Thoracic aorta (tissue), 2 donors: ENCODE measurements at places on chromosomes 4 and X.

DNA sequence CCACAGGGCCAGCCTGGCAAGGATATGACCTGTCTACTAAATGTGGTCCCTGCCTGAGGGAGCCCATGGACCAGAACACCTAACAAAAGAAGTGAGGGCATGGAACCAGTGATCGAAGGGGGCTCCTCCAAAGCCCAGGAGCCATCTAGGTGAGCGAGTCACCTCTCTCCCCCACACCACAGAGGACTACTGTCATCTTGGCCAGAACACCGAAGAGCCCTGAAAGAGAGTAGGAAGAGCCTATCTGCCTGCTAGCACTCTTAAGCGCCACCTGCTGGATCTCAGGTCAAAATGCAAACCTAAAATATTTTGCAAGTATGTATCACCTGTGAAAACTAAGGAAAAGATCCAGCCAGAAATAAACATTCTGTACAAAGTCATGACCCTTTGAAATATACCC, 137.9 kb upstream of the ZXDB start:
- DNase-seq, result no peak

GRCh38 chr4:41644288-41644914, 104.1 kb downstream of the PHOX2B start:
- DNase-seq, result no peak

DNA sequence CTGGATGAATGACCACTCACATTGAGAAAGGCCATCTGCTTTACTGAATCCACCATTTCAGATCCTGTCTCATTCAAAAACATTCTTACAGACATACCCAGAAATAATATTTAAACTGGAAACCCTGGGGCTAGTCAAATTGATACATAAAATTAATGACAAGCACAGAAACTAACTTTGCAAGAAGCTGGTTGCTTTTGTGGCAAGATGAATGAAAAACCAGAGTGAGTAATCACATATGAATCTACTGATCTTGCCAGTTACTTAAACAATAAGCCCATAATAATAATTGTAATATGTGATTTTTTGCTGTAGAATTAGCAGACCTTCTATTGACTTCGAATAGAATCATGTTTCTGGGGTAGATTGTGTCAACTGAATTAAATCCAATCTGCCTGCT, 235.1 kb downstream of the PPARGC1A start:
- no peak for DNase-seq

GRCh38 chr4:135838889-135839288, 1637.3 kb upstream of the PABPC4L start:
- no peak for DNase-seq

DNA sequence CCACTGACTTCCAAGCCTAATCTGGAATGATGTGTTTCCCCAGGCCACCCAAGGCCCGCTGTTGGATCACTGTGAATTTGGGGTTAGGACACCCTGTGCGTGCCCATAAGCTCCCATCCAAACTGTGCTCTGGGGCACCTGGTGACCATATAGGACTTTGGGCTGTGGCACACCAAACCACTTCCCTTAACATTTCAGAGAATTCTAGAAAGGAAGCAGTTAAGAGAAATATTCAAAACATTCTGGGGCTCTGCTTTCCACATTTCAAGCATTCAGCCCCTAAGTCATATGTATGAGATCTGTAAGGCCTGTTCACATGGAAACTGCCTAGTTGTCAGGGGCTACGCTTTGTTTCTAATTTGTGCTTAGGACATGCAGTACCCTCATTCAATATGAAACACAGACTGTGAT, 14.4 kb downstream of the VGLL1 start:
- DNase-seq, result no peak

DNA sequence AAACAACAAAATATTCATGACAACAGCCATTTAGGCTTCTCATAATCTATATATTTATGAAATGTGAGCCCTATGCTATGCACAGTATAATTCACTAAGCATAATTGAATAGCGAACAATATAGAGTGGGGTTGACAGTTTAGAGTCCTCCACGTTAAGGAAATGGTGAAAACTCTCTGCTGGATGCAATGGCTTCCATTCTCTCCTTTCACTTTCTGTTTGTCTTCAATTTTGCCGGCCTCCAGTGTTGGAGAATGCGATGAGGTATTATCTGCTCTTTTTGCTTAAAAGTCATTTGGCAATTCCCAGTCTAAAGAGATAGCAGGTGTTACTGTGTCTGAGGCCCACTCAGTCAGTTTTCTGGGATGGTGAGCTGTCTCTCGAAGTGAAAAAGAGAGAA, 52.1 kb downstream of the NPY5R start:
- DNase-seq, result no peak

GRCh38 chr4:183364025-183364424, 41.8 kb upstream of the CLDN24 start:
- DNase-seq, result no peak

DNA sequence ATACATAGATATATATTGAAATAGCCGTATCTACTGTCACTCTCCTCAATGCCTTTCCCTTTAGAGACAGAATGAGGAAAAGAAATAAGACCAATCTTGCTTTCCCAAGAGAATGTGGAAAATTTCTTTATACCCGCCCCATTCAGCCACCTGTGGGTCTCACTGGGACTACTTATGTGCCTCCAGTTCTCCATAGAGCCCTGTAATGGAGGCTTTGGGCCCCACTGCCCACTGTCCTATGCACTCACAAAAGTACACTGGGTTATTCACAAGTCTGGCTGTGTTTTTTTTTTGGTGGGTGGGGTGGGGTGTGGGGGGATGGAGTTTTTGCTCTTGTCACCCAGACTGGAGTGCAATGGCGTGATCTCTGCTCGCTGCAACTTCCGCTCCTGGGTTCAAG, 70.4 kb upstream of the ELOVL6 start:
- DNase-seq, result no peak

GRCh38 chr4:85358831-85359230, 116.1 kb upstream of the ARHGAP24 start:
- DNase-seq, result no peak

DNA sequence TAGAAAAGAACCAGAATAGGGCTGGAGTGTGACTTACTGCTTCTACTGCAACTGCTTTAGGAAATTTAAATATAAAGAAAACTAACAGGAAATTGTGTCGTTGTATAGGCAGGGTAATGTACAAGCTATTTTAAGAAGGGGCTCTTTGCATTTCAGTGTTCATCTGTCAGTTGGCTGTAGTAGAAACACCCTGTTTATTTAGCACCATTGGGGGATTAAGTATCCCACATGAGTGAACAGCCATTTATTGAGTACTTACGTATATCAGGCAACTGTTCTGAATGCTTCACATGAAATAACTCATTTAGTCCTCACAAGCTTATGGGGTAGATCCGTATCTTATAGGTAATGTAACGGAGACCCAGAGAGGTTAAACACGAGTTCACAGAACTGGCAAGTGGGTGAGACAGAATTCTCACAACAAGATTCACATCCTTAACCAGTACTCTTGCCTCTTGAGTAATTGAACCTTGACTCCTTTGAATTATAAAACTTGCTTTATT, 23.9 kb downstream of the STIM2 start:
- DNase-seq, result no peak

GRCh38 chr4:81632581-81633299, 161.0 kb upstream of the RASGEF1B start:
- DNase-seq, result no peak

DNA sequence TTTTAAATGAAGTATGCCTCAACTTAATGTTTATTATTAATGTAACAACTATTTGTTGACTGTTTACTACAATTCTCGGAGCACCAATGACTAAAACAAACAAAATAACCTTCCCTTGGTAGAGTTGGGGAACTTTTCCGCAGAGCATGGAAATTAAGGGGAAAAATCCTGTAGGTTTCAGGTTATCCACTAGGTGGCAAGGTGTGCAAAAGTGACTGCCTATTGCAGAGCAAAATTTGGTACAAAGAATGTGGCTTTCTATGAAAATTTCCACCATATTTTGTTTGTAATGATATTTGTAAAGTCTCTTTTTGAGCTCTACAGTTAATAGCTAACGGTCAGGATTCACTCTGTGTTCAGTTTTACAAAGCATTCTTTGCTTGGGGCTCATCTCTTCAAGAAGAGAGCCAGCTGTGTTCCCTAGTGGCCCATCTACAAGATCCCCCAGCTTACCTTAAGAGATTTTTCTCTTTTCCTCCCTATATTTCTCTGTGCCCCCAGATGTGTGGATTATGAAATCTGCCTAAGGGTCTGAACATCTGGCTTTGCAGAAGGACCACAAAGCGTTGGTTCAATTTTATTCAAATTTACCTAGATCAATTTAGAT, 61.1 kb downstream of the FBXO8 start:
- no peak for DNase-seq

- no peak for DNase-seq
These were observed 418.2 kb downstream of the STIM2 start for GRCh38 chr4:27278615-27279375.

GRCh38 chr4:48877827-48878535, 28.6 kb downstream of the OCIAD2 start:
- DNase-seq, result no peak

DNA sequence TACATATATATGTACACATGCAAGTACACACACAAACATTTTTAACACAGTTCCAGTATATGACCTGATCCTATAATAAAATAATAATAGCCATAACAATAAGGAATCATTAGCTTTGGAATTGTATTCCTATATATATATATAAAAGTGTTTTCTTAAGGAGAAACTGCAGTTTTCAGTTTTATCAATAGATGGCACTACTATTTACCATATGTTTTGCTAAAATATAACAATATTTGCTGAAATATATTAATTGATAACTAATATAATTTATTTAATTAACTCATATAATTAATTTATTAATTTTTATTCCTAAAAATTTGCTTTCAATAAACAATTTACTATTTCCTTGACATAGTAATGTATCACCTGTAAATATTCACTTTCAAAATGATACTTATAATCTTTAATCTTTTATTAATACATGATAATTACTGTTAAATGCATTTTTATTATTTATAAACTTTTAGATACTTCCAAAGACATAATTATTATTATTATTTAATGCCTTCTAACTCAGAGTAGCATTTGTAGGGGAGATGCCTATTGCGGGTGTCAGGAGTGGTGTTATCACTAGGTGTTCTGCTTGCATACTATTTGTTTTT, 599.5 kb downstream of the FSTL5 start:
- DNase-seq, result no peak

DNA sequence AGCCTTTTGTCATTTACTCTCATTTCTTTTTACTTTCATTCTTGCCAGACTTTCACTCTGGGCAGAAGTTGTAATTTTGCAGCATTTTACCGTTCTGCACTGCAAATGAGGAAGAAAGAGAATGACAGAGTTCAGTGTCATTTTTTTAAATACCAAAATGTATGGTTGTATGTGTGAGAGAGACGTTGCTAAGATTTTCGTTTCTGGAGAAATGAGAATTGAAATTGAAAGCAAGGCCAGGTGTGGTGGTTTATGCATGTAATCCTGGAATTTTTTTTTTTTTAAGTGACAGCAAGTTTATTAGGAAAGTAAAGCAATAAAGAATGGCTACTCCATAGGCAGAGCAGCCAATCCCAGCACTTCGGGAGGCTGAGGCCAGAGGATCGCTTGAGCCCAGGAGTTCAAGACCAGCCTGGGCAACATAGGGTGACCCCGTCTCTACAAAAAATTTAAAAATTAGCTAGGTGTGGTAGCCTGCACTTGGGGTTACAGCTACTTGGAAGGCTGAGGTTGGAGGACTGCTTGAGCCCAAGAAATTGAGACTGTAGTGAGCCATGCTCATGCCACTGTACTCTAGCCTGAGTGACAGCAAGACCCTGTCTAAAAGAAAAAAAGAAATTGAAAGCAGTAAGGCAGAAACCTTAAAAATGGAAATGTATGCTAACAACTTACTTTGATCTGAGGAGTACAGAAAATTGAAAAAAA, 12.9 kb downstream of the DCK start:
- no peak for DNase-seq

- no peak for DNase-seq
These were observed 733.7 kb upstream of the PABPC4L start for GRCh38 chr4:134935320-134935719.

DNA sequence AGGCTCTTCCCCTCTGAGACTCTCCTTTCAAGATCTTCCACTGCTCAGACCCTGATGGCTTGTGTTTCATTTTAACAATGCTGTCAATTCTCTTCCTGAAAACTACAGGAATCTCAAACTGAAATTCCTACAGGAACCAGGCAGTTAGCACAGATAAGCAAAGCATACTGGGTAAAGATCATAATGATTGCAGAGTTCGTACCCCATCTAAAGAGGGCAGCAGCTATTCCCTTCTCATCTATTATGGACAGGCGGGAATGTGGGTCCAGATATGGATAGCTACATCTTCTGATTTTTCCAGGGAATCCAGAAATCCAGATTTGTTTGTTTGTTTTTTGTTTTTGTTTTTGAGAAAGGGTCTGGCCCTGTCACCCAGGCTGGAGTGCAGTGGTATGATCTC, 83.8 kb downstream of the STARD8 start:
- DNase-seq, result no peak

DNA sequence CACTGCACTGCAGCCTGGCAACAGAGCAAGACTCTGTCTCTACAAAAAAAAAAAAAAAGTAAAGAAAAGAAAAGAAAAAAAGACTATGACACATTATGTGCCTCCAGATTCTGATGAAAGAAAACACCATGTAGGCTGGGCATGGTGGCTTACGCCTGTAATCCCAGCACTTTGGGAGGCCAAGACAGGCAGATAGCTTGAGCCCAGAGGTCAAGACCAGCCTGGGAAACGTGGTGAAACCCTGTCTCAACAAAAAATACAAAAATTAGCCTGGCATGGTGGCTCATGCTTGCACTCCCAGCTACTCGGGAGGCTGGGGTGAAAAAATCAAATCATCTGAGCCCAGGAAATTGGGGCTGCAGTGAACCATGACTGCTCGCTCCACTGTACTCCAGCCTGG, 19.4 kb downstream of the THOC2 start:
- no peak for DNase-seq

DNA sequence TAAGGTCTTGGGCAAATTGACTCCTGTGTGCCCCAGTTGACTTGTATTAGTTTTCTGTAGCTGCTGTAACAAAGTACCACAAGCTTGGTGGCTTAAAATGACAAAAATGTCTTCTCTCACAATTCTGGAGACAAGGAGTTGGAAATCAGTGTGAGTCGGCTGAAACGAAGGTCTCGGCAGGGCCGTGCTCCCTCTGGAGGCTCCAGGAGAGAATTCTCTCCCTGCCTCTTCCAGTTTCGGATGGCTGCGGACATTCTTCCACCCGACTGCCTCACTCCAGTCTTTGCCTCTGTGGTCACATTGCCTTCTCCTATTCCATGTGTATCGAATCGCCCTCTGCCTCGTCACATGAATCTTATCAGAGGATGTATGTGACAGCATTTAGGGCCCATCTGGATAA, 66.0 kb upstream of the PHOX2B start:
- DNase-seq, result no peak

DNA sequence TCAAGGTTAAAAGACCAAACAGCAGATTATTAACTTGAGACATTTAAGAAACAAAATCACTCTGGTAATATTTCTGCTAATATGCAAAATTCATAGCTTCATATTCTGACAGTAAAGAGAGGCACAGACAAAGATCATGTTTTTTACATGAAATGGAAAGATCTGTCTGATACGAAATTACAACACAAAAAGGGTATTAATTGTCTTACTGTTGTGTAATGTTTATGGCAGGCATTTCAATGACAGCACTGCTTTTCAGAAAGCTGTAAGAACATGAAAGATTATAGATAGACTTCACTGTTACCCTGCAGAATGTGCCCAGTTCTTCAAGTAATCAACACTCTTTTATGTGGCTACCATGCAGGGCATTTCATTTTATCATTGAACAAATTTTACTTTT, 15.4 kb downstream of the DCHS2 start:
- DNase-seq, result no peak

GRCh38 chrX:119871245-119871598, 311 bp downstream of the RNF113A start:
- DNase-seq, result no peak

- DNase-seq, result no peak
These were observed 60.1 kb downstream of the RFC1 start for GRCh38 chr4:39305912-39306677.
